AML-193 (cell line): ENCODE measurements at places on chromosomes 5 and 9.

GRCh38 chr5:25979086-25979485 lies 1059.3 kb downstream of the CDH9 start:
- DNase-seq, result no peak

- no peak for DNase-seq
These were observed 112.4 kb downstream of the KDM4C start for GRCh38 chr9:6870149-6870548.

- no peak for DNase-seq
These were observed 64.3 kb upstream of the CAMK4 start for GRCh38 chr5:111159845-111160244.

GRCh38 chr5:121384359-121384758 lies 467.3 kb upstream of the FTMT start:
- DNase-seq, result no peak

DNA sequence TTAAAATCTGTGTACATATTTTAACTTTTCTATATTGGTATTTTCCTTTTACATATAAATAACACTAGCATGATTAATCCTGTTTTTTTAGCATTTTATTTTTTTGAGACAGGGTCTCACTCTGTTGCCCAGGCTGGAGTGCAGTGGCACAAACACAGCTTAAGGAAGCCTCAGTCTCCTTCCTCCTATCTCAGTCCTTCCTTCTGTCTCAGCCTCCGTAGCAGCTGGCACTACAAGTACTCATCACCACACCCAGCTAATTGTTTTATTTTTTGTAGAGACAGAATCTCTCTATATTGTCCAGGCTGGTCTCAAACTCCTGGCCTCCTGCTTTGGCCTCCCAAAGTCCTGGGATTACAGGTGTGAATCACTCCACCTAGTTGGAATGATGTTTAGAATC lies 1.5 kb upstream of the C5orf24 start:
- DNase-seq, result no peak

DNA sequence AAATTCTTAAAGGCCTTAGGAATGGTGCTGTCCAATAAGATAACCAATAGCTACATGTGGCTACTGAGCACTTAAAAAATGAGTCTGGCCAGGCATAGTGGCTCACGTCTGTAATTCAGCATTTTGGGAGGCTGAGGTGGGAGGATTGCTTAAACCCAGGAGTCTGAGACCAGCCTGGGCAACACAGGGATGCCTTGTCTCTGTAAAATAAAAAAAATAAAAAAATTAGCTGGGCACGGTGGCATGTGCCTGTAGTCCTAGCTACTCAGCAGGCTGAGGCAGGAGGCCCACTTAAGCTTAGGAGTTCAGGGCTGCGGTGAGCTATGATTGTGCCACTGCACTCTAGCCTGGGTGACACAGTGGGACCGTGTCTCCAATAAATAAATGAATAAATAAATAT lies 1.3 kb upstream of the SLC22A5 start:
- DNase-seq, result no peak

- DNase-seq, result no peak
These were observed 184.6 kb upstream of the PUM3 start for GRCh38 chr9:3028535-3028934.

DNA sequence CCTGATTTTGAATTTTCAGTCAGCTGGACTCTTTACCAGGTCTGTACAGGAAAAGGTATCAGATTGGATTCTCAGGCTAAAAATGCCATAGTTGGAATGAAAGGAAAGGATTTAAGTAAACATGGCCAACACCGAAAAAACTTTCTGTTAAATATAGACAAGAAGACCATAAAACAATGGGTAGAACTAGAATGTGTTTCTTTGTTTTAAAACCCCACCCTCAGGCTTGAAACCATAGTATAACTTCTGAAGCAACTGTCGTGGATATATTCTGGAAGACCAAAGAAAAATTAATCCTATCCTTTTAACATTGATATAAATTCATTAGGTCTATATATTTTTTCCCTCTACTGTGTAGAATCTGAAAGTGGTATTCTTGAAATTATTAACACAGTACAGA lies 118.6 kb upstream of the HAPLN1 start:
- no peak for DNase-seq

- no peak for DNase-seq
These were observed 6.1 kb upstream of the STOML2 start for GRCh38 chr9:35108946-35109575.

GRCh38 chr5:138595180-138595795 lies 20.1 kb upstream of the HSPA9 start:
- no peak for DNase-seq

DNA sequence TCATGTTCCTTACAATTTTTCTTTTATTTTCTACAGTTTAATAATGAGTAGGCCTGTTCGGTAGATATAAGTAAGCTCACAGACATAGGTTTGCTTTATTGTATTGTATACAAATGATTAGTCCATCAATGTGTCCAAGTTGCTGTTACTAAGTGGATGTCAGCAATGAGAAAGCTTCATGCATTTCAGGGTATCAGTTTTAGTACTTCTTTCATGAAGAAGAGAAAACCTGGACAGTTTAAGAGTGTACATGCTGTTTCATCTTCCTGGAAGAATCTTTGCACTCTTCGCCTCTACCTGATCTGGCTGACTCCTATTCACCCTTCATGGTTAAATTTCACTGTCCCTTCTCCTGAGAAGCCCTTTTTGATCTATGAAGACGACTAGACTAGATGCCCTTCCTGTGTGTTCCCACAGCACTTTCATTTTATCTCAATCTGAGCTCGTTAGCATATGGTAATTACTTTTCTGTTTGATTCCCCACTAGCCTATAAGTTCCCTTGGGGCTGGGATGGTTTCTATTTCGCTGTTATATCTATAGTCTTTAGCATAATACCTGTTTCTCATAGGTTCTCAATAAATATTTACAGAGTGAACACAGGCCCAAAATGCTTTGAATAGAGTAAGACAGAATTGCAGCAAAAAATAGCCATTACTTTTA lies 70.7 kb downstream of the CETN3 start:
- DNase-seq, result no peak
